ENCODE measurements at places on chromosomes 12 and 14.

DNA sequence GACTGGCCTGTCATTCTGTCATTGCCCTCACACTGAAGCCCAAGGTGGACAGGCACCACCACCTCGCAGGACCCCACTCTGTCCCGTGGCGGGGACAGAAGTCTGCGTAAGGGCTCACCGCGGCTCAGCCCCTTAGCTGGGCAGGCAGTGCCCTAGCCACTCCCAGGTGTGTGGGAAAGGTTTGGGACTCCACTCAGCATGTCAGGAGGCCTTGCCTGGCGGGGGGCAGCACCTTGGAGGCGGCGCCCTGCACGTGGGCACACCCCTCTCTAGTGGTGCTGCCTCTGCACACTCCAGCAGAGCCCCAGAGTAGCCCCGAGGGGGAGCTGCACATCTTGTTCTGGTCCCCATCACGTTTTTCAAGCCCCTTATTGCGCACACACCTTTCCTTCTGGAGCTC, 35.6 kb downstream of the FIGNL2 start:
- DNase-seq: no peak

DNA sequence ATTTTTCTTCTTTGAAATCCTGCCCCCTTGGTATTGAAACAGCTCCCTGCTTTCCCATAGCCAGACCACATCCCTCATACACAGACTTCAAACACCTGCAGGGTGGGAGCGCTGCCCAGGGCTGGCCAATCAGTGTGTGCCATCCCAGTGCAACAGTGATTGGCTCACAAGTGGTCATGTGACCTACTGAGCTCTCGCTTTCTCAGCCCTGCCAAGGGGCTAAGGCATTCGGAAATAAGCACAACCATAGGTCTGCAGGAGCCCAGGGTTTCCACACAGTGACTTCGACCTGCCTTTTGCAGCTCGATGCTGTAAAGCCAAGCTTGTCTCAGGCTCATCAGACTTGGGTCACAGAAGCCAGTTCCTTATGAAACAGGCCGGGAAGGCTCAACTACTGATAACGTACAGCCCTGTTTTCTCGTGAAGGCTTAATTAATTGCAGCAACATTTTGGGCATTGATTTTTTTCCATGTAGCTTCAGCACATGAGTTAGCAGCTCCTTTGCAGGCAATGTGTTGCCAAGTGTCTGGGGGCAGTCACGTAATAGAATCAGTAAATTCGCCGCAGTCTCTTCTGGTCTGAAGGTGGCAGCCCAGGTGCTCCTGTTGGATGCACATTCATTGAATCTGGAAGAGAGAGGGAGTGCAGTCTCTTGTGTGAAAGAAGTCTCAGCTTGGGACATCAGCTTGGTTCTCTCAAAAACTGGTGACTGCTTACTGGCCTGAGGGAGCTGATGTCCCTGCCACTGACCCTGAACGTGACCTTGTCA, 1091.8 kb downstream of the AACS start:
- DNase-seq: no peak

GRCh38 chr12:3084742-3085141, 7.6 kb downstream of the TSPAN9 start:
- DNase-seq: no peak

GRCh38 chr12:56932867-56933266, 1.3 kb downstream of the SDR9C7 start:
- DNase-seq: no peak

Measured in activated CD4-positive, alpha-beta T cell treated with anti-CD3 and anti-CD28 coated beads, Interleukin-2, amount 10 ng/mL, durations not matched to agents 7 days and 5 days (primary cell).